Renal cortex interstitium (tissue), 15 donors: ENCODE measurements at places on chromosomes 6 and 20. TPM values are rescaled to one million over a fixed set of nuclear protein-coding genes. Genes with fewer than 3 reads are reported as not detected.

Gene C20orf144
- polyA plus RNA-seq = 0.25 TPM

Gene NDUFAF4
- polyA plus RNA-seq = 29.9 TPM

DNA sequence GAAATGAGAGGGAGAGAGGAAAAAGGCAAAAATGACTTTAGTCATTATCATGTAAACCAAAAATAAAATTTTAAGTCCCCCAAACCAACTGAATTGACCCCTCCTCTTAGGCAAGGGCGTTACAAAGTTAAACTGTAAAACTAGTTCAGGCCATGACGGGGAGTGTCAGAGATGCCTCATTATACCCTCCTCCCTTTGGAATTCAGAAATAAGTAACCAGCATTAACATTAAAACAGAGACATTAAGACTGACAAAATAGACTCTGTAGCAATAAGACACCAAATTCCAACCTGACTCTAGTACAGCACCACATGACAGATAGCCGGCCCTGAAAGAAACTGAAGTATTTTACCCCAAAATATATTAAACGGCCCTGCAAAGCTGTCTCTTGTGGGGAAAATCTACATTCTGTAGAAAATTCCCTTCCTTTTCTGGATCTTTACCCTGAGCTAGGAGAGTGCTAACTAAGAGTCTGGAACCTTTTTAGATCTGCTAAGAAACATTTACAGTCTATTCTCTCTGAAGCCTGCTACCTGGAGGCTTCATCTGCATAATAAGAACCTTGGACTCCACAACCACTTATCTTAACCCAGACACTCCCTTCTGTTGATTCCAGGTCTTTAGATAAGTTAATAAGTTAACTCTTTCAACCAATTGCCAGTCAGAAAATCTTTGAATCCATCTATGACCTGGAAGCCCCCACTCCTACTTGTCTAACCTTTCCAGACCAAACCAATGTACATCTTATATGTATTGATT lies 150.7 kb downstream of the PKHD1 start:
- DNase-seq = no peak

DNA sequence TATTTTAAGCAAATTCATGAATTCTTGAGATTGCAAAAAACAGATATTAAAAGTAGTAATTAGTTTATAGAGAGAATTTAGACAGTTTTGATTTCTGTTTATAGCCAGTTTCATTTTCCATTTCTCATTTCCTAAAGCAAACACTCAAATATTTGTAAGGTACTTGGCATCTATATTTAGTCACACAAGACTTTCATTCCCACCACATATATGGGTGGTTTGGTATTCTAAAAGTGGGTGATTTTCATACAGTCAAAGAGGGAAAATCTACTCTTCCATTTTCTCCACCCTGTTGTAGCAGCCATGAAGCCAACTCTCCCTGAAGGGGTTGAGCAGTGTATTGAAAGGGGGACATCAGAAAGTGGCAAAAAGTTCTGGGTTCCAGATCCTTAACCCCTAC lies 181.1 kb upstream of the SUPT3H start:
- DNase-seq = no peak

DNA sequence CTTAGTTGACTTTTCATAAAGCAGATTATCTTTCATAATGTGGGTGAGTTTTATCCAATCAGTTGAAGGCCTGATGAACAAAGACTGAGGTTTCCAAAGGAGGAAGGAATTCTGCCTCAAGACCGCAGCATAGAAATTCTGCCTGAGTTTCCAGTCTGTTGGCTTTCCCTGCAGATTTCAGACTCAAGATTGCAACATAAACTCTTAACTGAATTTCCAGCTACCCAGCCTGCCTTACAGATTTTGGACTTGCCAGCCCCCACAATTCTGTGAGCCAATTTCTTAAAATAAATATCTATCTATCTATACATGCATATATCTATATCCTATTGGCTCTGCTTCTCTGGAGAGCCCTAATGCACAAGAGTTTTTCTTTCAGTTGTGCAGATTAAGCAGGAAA lies 57.3 kb upstream of the SMLR1 start:
- no peak for DNase-seq

DNA sequence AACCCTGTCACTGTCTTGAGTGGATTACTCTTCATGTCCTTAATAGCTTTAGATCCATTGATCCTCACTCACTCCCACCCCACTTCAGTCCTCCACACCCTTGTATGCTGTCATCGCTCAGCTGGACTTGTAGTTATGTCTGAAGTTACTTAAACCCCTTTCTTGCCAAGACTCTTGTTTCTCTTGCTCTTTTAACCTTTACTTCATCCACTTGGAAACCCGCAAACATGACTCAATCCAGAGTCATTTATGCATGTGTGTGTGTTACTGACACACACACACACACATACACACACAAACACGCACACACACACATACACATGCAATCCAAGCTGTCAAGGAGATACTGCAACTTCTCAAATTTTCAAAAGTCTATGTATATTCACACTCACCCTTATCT lies 341.8 kb downstream of the SYNE1 start:
- DNase-seq = no peak

DNA sequence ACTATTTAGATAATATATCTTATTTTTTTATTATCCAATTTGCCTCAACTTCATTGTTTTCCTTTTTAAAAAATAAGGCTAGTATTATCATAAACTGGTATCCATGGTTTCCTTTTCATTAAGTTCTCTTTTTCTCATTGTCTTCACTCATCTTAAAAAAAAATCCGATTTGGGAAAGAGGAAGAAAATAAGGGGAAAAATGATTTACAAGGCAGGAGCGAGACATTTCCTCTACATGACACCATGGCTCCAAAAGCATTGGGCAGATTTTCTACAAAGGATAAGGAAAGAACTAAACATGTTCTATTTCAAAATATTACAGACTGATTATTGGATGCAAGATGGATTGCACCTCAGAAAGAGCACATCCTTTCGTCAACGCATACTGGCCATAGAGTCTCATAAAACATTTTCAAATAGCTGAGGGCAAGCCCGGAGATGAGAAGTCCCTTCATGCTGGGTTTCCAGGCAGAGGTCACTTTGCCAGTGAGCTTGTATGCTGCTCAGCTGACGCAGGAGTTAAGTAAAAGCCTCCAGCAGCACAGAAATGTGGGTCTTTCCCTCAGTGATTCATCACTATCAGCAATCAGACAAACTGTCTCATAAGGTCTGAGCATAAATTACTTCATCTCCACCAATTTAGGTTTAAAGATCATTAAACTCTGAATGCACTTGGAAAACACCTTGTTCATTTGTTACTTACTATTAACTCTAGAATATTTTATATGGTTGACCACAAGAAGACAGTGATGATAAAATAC lies 129.0 kb upstream of the TNFAIP3 start:
- no peak for DNase-seq
